ENCODE measurements at places on chromosomes 5 and 9.

- DNase-seq = peak; percentile 3
Measured at GRCh38 chr5:16600397-16600796, 16.4 kb downstream of the RETREG1 start.

- DNase-seq = no peak
Measured at GRCh38 chr9:91833878-91834255, 116.2 kb downstream of the ROR2 start.

GRCh38 chr9:133707763-133708245, 30.3 kb downstream of the SARDH start:
- DNase-seq = no peak

DNA sequence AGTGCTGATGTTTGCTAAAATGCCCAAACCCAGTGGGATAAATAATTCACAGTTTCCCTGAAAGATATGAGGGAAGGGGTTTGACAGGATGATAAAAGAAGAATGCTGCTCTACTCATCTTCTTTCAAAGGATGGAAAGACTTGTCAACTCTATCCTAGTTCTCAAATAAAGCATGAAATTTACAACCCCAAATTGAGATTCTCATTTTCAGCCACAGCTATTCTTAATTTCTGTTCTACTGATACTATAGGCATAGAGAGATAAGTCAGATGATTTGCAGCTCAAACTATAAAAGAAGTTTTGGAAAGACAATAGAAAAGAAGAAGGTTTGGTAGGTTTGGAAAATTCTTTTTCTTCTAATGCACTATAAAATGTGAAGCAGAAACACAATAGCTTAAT, 542.6 kb downstream of the CSNK1G3 start:
- DNase-seq = no peak

- no peak for DNase-seq
Measured at GRCh38 chr5:125293726-125294125, 547.3 kb upstream of the ZNF608 start.

DNA sequence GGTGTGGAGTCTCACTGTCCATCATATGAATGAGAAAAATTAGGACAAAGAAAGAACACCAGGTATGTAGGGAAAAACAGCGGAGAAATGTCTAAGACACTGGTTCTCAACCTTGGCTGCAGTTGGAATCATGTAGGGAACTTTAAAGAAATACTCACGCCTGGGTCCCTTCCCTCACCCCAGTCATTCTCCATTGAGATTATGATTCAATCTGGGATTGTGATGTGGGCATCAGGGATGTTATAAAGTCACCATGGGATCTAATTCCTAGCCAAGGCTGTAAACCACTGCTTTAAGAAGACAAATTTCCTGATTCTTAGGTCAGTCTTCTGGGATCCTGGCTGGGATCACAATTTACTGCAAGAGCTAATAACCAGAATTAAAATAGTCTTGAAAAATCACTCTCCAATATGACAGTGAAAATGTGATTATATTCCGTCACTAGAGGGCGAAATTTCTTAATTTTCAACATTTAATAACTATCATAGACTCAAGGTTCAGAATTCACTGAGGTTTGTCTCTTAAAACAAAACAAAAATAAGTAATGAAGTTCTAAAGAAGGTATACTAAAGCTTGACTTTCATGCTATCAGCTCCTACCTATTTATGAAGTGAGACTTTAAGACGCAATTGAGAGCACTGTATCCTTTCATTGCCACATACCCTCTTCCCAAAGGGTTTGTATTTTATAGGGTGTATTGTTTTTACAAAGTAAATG, 60.5 kb downstream of the GLDC start:
- no peak for DNase-seq

- no peak for DNase-seq
Measured at GRCh38 chr5:6875376-6875775, 162.1 kb downstream of the TENT4A start.

DNA sequence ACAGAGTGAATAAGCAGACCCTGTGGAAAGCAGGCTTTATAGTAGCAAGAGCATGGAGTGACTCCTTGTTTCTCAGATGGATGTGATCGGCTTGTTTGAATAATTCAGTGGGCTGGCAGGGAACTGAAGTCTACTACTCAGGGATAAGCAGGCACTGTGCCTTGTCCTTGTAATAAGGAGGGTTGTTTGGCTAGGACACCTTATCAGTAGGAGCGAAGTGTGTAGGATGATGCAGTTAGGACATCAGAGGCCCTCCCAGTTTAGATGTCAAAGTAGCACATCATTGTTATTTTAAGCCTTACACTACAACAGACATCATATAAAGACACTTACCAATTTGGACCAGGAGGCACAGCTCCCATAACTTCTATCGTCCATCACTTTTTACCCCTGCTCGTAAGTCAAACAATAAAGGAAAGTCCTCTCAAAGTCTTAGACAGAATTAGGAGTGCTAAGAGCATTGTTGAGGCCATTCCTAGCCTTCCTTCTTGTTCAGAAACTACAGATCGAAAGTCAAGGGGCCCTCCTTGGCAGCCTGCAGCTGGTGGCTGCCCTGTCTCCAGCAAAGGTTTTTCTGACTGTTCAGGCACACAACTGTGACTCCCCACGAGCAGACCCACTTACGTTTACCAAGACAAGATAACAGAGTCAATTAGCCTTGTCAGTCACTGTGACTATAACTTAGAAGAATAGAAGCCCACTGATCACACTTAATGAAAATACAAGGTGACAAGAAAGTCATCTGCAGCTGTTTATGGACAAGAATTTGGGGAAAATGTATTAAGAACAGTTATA, 218.6 kb downstream of the SNX18 start:
- DNase-seq = no peak

DNA sequence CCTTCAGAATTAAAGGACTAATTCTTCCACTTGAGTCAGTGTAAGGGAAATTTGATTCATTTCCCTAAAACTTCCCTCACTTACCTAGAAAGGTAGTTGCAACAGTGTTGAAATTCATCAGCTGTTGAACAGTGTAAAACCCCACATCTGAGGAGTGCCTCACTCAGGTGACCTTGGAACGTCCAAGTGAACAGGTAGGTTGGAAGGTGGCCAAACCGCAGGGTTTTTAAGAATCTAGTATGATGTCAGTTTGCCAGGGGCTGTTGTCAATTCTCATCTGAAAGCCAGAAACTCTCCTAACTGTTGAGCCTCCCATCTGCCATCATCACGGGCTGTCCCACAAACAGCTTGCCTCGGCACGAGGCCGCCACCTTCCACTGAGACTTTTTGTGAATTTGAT, 105.7 kb downstream of the TMEM174 start:
- no peak for DNase-seq

GRCh38 chr5:169521366-169521983, 62.1 kb upstream of the SPDL1 start:
- no peak for DNase-seq

- DNase-seq = no peak
Measured at GRCh38 chr9:120865176-120865575, 11.8 kb downstream of the PHF19 start.

GRCh38 chr5:107518190-107518589, 152.5 kb downstream of the EFNA5 start:
- no peak for DNase-seq

DNA sequence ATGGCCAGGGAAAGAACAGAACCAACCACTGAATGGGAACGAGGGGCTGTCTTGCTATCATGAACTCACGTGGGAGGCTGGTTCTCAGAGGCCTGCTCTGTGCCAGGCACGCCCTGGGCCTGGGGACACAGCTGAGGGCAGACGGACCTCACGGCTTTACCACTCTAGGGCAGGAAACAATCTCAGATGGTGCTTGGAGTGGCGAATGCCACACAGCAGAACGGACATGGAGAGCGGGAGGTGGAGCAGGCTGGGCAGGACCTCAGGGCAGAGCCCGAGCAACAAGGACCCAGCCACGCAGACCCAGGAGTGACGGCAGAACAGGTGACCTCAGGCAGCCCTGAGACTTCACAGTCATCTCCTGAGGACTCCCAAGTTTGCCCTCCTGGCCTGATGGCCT, 8.7 kb downstream of the TOR1A start:
- no peak for DNase-seq

GRCh38 chr5:14913096-14913495, 41.5 kb upstream of the ANKH start:
- no peak for DNase-seq

DNA sequence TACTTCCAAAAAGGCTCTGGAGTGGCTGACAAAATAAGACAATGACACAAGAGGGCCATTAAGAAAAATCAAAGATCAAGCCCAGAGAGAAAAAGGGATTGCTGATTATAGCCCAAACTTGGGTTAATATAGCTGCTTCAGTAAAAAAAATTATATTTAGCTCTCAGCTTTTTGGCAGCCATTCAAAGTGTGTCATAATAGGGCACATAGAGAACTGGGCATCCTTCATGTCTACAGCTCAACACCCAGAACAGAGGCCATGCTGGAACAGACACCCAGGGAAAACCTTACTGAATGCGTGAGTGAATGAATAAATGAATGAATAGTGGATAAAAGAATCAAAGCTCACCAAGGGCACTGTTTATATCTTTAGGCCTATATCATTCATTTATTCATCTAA, 110.1 kb downstream of the SLIT3 start:
- peak; percentile 70 for DNase-seq

- DNase-seq = no peak
Measured at GRCh38 chr5:77853353-77853907, 77.3 kb upstream of the TBCA start.

GRCh38 chr5:150172556-150172955, 6.0 kb downstream of the CDX1 start:
- no peak for DNase-seq

DNA sequence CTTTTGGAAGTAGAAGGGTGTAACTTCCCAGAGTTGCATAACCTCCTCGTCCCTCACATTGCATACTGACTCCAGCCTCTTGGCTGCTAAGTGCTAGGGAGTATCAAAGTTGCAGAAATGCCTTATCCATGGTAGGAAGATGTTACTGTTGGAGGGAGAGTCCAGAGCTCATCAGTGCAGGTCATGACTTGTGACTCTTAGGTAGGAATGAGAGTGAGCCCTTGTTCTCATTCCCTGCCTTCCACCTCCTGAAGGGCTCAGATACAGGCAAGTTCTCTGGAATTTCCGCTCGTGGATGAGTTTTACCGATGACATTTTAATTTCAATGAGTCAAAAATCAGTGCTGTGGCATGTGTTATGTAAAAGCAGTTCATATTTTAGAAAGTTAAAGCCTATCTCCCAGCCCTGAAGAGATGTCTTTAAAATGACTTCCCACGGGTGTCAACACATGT, 17.0 kb downstream of the IRX1 start:
- peak; percentile 24 for DNase-seq

GRCh38 chr5:172712610-172713009, 58.4 kb downstream of the DUSP1 start:
- no peak for DNase-seq

DNA sequence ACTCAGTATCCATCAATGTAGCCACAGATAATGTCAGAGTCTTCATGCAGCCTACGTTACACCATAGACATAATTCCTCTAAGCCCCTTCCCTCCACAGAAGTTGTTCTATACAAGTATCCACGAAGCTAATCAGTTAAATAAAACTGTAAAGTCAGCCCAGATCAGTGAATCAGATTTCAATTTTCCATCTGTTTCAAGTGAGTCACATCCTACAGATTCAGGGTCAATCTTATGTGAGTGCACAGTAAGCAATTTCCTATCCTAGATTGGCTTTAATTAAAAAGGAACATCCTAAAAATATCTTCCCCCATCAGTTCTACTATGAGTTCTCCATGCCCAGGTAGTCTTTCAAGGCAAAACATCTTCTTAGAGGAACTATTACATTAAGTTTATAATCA, 402.5 kb downstream of the EFNA5 start:
- DNase-seq = peak; percentile 40

- DNase-seq = peak; percentile 74
Measured at GRCh38 chr9:74742792-74743730, 144.7 kb downstream of the TRPM6 start.

DNA sequence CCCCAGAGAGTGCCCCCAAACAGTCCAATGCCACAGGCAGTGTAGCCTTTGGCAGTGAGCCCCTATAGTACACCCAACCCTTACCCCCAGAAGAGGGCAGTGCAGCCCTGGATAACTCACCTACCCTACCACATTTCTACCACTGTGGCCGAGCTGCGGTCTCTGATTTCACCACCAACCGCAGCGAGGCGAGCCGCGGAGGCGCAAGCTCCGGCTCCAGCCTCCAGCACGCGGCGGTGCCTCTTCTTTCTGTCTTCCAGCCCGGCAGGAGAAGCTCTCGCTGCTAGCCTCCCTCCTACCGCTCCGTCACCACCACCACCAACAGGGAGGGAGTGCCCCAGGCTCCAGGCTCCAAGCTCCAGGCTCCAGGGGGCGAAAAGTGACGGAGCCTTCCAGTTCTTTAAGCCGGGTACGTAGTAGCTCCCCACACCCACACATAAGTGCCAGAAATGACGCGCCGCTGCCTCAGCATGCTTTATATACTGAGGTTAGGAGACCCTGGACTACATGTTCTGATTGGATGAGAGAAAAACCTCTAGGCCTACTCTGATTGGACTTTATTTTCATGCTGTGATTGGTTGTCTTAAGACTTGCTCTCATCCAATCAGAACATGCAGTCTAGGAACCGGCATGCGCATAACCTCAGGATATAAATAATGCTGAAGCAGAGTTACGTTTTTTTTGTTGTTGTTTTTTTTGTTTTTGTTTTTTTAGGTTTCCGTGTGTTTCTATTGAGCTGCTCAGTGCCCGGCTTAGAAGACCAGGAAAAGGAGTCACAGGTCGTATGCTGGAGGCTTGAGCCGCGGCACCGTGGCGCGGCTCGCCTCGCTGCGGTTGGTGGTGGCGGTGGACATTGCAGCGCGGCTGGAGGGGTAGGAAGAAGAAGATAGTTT, at the start of gene PCAT7:
Gene PCAT7, plus strand, starts transcription at position 645 of the 893 bp plus-strand sequence.
- peak; percentile 5 for DNase-seq

All from foreskin fibroblast (primary cell).